ENCODE measurements at places on chromosomes 16 and 17.

DNA sequence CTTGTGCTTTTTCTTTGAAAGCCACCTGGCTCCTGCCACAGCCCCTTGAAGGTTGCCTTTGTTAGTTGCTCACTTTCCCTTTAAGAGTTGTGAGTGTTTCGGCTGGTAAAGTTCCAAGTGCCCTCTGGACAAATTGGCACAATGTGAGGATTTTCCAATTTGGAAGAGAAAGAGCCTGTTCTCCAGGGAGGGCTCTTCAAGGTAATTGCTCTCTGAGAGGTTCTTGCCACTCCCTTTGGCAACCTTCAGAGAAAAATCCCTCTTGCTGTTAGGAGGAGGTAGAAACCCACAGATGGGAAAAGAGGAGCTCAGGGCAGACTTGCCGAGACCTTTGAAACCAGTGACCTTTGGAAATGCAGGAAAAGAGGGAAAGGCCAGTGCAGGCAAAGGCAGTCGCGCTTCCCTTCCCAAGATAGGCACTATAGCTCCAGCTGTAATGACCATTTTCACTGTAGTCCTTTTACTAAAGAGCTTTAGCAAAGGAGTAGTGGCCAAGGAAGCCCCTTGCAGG, 49.0 kb upstream of the AKAP1 start:
- peak; percentile 94 for DNase-seq

- peak; percentile 96 for DNase-seq
Observed at GRCh38 chr16:720447-720989, 428 bp upstream of the ANTKMT start.

DNA sequence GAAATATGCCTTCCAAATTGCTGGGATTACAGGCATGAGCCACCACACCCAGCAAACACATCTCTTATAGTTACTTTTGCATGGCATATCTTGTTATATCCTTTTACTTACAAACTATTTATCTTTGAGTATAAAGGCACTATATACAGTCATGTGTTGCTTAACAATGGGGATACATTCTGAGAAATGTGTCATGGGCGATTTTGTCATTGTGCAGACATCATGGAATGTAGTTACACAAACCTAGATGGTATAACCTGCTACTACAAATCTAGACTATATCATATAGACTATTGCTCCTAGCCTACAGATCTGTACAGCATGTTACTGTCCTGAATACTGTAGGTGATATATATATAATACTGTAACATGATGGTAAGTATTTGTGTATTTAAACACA, 43.6 kb downstream of the BCL7C start:
- no peak for DNase-seq

DNA sequence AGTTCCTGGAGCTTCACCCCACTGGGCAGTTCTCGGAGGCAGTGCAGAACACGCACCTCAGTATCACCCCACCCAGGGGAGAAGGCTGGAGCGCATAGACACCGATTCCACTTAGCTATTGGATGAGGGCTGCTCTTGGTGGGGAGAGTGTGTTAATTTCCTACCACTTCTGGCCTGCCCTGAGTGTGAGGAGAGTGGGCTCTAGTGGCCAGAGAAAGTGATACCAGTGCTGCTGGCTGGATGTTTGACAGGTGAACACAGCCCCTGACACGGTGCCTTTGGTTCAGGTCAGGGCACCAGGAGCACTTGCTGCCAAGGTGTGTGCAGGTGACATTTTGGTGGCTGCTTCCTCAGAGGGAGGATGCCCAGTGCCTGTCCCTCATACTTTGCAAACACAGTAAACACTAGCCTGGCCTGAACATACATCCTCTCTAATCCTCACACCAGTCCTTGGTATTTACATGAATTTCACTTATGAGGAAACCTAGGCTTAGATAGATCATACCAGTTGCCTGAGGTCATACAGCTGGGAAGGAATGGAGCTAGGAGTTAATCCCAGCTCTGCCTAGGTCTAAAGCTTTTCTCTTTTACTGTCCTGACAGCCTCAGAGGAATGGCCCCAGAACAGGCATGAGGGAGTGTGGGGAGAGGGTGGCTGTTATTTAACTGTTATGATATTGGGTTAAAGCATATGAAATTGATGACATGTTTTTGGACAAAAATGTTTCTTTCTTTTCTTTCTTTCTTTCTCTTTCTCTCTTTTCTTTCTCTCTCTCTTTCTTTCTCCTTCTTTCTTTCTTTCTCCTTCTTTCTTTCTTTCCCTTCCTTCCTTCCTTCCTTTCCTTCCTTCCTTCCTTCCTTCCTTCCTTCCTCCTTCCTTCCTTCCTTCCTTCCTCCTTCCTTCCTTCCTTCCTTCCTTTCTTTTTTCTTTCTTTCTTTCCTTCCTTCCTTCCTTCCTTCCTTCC, 21.0 kb upstream of the ITGAX start:
- DNase-seq = peak; percentile 20

GRCh38 chr17:46053911-46054534, 55.0 kb downstream of the STH start:
- no peak for DNase-seq

GRCh38 chr17:16100737-16101400, 101.2 kb downstream of the TTC19 start:
- no peak for DNase-seq

GRCh38 chr17:40498281-40499084, 2.9 kb downstream of the TNS4 start:
- DNase-seq = peak; percentile 86

- no peak for DNase-seq
Observed at GRCh38 chr17:74099442-74100340, 103.8 kb upstream of the RPL38 start.

DNA sequence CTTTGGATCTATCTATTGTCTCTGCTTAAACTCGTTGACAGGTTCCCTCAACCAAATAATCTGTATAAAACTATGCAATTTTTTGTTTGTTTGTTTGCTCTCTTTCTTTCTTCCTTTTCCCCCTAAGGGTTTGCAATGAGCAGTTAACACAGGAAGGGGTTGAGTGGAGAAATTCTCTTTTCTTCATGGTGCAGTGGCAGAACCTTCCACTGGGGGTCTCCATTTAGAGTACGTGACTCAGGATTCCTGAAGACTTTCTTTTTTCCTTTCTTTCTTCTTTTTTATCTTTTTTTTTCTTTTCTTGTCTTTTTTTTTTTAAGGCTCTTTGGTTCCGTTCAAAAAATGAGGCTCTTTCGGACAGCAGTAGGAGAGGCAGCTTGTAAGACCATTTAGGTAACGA, 19.5 kb upstream of the RBFOX1 start:
- peak; percentile 37 for DNase-seq

DNA sequence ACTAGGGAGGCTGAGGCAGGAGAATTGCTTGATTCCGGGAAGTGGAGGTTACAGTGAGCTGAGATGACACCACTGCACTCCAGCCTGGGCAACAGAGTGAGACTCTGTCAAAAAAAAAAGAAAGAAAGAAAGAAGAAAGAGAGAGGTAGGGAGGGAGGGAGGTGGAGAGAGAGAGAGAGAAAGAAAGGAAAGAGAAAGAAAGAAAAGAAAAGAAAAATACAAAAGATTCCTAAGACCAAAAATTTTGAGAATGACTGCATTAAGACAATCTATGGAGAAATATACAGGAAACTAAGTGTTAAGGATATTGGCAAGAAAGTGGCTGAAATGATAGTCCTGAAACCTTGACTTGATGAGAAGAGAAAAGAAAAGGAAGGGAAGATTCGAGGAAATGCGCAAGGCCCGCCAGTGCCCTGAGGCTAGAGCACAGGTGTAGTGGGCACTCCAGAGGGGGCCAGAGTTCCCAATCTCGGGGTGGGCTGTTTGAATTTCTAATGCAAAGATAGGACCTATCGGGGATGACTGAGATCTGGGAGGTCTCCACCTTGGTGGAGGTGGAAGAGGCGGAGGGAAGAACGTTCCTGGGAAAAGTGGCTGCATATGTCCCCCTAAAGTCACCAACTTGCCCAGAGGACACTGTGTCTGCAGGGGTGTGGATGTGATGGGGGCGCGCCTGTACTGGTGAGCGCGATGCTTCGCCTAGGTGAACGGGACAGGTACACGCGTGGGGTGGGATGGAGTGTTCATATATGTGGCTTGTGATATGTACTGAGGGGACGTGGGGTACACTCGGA, 654 bp upstream of the SCNN1B start:
- peak; percentile 25 for DNase-seq

GRCh38 chr16:78519896-78520295, 420.4 kb downstream of the WWOX start:
- DNase-seq = no peak

DNA sequence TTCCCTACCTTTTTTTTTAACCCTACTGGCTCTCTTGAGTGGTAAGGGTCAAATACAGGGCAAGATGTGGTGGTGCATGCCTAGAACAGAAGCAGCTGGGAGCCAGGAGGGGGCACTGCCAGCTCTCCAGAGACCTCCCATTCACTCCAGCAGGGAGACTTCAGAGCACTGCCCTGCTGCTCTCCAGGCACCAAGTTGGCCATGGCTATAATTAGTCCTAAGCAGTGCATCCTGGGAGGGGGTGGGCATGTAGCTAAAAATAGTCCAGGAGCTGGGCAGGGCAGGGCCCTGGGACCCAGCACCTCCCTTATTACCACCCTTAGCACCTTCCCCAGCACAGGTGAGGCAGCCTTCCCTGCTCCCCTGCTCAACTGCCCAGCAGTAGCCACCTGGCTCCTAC, 3.5 kb downstream of the CORO6 start:
- peak; percentile 76 for DNase-seq

- DNase-seq = no peak
Observed at GRCh38 chr16:66900721-66901441, 17.8 kb downstream of the CDH16 start.

- peak; percentile 93 for DNase-seq
Observed at GRCh38 chr17:2347805-2348685, 10.7 kb downstream of the SGSM2 start.

DNA sequence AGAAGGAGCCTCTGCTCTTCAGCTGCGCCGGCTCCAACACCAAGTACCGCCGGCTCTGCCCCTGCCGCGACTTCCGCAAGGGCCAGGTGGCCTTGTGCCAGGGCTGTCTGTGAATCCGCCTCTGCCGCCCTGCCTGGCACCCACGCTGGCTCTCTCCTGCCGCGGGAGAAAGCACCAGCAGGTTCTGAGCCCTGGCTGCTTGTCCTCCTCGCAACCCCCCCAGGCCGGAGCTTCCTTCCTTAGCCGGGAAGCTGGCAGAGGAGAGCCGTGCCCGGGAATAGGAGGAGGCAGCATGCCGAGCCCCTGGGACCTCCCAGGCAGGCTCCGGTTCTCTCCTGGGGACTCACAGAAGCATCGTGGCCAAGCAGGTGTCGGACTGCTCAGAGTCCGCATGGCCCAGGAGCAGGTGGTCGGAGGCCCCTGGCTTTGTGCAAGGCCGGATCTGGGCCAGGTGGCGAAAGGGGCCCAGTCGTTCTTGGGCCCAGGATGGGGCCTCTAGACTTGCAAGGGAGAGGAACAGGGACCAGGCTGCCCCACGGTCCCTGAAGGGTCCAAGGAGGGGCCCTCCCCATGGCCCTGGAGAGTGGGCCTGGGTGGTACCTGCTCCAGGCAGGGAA, 80.6 kb downstream of the MGAT5B start:
- no peak for DNase-seq

DNA sequence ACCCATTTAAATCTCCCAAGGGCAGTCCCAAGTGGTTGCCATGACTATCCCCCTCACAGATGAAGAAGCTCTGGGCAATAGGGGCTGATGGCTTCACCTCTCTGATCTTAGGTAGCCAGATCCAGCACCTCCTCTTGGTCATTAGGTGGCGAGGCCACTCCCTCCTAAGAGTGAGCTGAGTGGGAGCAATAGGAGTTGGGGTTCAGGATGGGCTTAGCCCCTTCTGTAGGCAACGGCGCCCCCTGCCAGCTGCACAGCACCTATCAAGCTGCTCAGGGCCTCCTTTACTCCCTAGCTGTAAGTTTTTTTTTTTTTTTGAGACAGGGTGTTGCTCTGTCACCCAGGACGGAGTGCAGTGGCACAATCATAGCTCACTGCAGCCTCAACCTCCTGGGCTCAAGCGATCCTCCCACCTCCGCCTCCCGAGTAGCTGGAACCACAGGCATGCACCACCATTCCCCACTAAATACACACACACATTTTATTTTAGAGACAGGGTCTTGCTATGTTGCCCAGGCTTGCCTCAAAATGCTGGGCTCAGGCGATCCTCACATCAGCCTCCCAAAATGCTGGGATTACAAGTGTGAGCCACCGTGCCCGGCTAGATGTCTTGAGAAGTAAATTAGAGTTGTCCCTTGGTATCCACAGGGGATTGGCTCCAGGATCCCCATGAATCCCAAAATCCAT, 3.5 kb upstream of the RRAD start:
- peak; percentile 12 for DNase-seq

- DNase-seq = peak; percentile 70
Observed at GRCh38 chr16:11681976-11682654, 13.9 kb downstream of the SNN start.

- DNase-seq = no peak
Observed at GRCh38 chr17:75266316-75267152, 4.5 kb downstream of the MIF4GD start.

DNA sequence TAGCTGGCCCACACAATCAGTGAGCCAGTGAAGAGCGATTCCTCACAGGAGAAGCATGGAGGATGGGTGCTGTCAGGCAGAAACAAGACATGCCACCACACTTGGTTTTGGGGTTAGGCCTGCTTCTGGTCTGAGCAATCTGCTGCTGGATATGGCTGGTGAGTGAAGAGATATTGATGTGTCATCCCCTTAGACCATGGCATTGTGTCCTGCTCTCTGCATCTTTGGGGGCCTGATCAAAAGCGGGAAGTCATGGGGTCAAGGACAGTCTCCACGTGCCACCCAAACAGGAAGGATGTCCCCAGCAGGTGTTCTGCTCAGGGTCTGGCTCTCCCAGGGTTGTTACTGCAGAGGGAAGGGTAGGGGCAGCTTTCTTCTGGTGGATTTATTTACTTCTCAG, 140.7 kb downstream of the PRKCB start:
- DNase-seq = no peak

- peak; percentile 67 for DNase-seq
Observed at GRCh38 chr17:36936455-36937000, 747 bp upstream of the LHX1 start.

GRCh38 chr17:61579961-61580360, 11.1 kb downstream of the NACA2 start:
- DNase-seq = no peak

- DNase-seq = peak; percentile 19
Observed at GRCh38 chr17:20059728-20060188, 50.6 kb downstream of the SPECC1 start.

DNA sequence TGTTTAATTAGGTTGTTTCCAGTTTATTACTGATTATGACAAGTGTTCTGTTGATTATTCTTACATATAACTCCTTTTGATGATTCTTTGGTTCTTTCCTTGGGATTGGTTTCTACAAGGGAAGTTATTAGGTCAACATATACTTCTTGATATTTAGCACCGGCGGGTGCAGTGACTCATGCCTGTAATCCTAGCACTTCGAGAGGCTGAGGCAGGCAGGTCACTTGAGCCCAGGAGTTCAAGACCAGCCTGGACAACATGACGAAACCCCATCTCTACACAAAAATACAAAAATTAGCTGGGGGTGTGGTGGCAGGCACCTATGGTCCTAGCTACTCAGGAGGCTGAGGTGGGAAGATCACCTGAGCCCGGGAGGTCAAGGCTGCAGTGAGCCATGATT, 120.2 kb upstream of the HAS3 start:
- DNase-seq = no peak
